ENCODE measurements at places on chromosomes 7 and 10.

- H3K4me1 ChIP-seq: peaks cover 13% of the 10 kb centered on the region
- no peaks in the 10 kb centered on the region for H3K36me3 ChIP-seq
- DNase-seq: no peak
- H3K4me3 ChIP-seq: no peak overlapping the region
Measured at GRCh38 chr7:152667958-152668357, 8.0 kb downstream of the XRCC2 start.

GRCh38 chr7:7212612-7213011 is 30.3 kb downstream of the C1GALT1 start:
- peaks cover 32% of the 10 kb centered on the region for H3K36me3 ChIP-seq
- no peak overlapping the region for H3K27ac ChIP-seq
- H3K4me1 ChIP-seq: no peaks in the 10 kb centered on the region
- no peak for DNase-seq

GRCh38 chr7:35003679-35004303 is 33.5 kb downstream of the DPY19L1 start:
- H3K4me1 ChIP-seq: peaks cover 15% of the 10 kb centered on the region
- H3K27ac ChIP-seq: peak overlapping the region; percentile 69
- H3K36me3 ChIP-seq: no peaks in the 10 kb centered on the region
- DNase-seq: peak; percentile 87

DNA sequence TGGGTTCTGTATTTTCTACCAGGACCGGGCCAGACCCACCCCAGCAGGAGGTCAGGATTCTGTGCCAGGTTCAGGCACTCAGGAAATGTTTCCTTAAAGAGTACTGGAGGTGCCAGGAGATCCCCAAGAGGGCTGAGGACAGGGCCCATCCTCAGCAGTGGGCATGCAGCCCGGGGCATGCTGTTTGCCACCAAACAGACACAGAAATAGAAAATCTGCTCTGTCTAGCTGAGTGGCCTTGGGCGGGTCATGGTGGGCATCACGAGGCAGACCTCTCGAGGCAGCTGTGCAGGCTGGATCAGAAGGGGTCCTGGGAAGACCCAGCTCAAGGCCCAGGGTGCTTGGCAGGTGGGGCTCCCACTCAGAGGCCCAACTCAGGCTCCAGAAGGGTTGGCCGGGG is 105.0 kb downstream of the FAM53B start:
- no peak for DNase-seq
- H3K27ac ChIP-seq: no peak overlapping the region
- peaks cover 64% of the 10 kb centered on the region for H3K4me1 ChIP-seq

DNA sequence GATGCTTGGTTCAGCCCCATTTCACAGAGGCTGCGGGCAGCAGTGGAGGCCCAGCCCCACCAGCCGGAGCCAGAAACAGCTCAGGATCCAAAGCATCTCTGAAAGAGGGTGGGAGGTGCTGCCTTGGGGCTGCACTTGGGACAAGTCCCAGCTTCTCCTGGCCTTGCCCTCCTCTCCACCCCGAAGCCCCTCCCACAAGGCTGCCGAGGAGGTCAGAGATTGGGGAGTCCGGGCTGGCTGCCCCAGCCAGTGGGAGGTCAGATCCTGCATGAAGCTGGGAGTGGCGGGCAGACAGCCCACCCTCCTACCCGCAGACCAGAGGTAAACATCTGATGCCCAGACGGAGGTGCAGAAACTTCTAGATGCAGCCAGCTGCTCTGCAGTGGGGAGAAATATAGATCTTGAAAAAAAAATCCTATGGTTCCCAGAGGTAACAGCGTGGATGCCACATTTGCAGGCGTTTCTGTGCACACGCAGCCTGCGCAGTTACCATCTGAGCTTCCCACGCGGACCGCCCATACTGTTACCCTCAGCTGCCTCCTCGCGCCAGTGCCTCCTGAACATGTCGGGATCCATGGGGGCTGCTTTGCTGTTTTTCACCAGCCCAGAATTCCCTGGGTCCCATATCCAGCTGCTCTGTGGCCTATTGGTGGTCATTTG is 36.9 kb upstream of the GNA12 start:
- H3K4me1 ChIP-seq: no peaks in the 10 kb centered on the region
- no peaks in the 10 kb centered on the region for H3K27me3 ChIP-seq
- H3K36me3 ChIP-seq: no peaks in the 10 kb centered on the region
- no peak overlapping the region for H3K27ac ChIP-seq
- DNase-seq: no peak

- no peak for DNase-seq
- no peak overlapping the region for H3K27ac ChIP-seq
- H3K36me3 ChIP-seq: no peaks in the 10 kb centered on the region
- H3K4me3 ChIP-seq: no peak overlapping the region
- no peaks in the 10 kb centered on the region for H3K27me3 ChIP-seq
- no peaks in the 10 kb centered on the region for H3K4me1 ChIP-seq
Measured at GRCh38 chr10:130795819-130796218, 515.7 kb downstream of the TCERG1L start.

DNA sequence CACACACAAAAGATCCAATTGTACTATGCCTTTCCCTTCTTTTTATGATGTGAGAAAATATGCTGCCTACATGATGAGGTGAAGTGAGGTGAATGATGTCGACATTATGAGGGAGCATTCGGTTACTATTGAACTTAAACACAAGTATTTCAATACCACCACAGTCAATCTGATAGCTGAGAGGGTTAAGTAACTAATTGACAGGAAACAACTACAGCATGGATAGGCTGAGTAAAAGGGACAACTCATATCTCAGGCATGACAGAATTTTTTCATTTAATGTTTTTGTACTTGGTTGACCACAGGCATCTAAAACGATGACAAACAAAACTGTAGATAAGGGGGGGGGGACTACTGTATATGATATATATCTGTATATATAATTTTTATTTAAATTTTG is 488.9 kb downstream of the SH2D4B start:
- H3K36me3 ChIP-seq: no peaks in the 10 kb centered on the region
- H3K4me1 ChIP-seq: no peaks in the 10 kb centered on the region
- H3K27me3 ChIP-seq: no peaks in the 10 kb centered on the region
- no peak for DNase-seq

GRCh38 chr7:34107276-34107675 is 201.9 kb downstream of the BMPER start:
- no peaks in the 10 kb centered on the region for H3K27me3 ChIP-seq
- no peak overlapping the region for H3K27ac ChIP-seq
- DNase-seq: peak; percentile 55
- H3K36me3 ChIP-seq: no peaks in the 10 kb centered on the region
- no peak overlapping the region for H3K4me3 ChIP-seq

DNA sequence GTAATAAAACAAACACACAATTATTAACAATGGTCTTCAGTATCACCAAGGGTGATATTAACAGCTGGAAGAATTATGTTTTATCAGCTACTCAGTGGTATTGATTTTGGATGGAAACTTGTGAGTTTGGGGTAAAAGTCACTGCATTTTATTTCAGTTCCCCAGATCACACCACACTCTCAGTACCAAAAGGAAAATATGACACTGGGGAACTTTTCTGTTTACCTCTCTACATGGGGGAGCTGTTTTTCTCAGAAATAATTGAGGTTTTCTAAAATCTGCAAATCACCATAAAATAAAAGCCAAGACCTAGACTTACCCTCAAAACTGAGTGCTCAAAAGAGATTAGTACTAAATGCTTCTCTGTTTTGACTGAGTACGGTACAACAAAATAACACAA is 98.6 kb upstream of the FEZF1 start:
- H3K27ac ChIP-seq: no peak overlapping the region
- DNase-seq: no peak
- H3K4me3 ChIP-seq: no peak overlapping the region
- no peaks in the 10 kb centered on the region for H3K4me1 ChIP-seq
- no peaks in the 10 kb centered on the region for H3K36me3 ChIP-seq

GRCh38 chr7:116135306-116135705 is 75.0 kb upstream of the TES start:
- H3K4me1 ChIP-seq: no peaks in the 10 kb centered on the region
- H3K27ac ChIP-seq: no peak overlapping the region
- no peaks in the 10 kb centered on the region for H3K27me3 ChIP-seq
- no peak overlapping the region for H3K4me3 ChIP-seq
- DNase-seq: no peak

DNA sequence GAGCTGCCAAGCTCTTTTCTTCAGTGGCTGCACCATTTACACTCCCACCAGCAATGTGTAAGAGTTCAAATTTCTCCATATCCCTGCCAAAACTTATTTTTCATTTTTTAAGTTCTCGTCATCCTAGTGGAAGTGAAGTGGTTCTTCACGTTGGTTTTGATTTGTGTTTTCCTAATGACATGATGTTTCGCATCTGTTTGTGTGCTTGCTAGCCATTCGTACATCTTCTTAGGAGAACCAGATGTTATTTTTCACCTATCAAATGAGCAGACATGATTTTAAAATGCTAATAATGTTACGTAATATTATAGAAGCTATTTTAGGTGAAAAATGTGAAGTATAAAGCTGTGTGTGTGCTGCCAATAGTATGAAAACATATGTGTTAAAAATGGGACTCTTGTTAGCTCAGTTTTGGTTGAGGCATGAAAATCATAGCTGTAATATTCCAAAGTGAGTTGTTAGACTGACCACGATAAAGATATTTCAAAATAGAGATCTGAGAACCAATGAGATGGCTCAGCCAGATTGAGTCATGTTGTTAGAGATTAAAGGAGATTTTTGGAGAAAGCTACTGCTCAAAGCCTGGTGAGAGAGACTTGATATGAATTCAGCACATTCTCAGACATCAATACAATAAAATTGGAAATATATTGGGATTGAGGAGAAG is 25.9 kb upstream of the GALNT11 start:
- H3K4me3 ChIP-seq: no peak overlapping the region
- no peaks in the 10 kb centered on the region for H3K4me1 ChIP-seq
- no peak overlapping the region for H3K27ac ChIP-seq

DNA sequence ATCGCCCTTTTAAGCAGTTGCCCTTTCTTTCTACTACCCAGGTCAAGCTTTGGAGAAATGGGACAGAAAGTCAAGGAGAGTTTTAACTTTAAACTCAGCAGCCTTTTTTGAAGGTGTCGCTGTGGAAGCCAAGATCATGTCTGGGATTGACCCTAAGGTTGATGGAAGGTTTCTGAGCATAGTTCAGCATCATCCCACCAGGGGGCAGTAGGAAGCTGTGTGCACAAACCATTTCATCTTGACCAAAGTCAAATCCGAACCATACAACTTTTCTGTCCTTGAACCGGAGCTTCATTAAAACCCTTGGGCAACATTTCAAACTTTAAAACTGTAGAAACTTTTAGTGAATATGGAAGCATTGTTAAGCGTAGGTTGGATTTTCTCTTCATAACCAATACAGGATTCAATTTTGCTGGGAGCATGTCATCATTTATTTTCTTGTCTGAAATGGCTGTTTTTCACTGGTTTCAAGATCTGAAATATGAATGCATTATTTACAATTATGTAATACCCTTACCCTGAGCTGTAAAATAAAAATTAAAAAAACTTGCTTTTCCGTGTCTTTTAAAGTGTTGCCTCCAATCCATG is 214.4 kb upstream of the KIAA1217 start:
- H3K27me3 ChIP-seq: no peaks in the 10 kb centered on the region
- no peaks in the 10 kb centered on the region for H3K36me3 ChIP-seq

DNA sequence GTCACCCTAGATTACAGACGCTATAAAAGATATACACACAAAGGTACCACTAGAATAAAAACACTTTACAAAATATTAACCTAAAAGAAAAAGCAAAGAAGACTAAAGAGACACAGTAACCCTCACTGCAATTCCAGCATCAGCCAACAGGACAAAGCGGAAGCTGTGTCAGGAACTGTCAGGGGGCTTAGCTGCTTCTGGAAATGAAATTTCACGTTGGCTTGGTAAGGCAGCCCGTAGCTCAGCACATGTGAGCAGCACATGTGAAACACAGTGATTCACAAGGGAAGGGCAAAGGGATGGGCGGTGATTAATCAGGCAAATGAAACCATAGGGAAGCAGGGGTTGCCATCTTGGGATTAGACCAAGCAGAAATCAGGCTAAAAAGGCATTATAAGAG is 195.4 kb downstream of the MGMT start:
- H3K27ac ChIP-seq: no peak overlapping the region
- H3K4me3 ChIP-seq: no peak overlapping the region
- H3K4me1 ChIP-seq: no peaks in the 10 kb centered on the region
- DNase-seq: no peak

- DNase-seq: no peak
- peaks cover 54% of the 10 kb centered on the region for H3K4me1 ChIP-seq
- no peak overlapping the region for H3K4me3 ChIP-seq
- no peaks in the 10 kb centered on the region for H3K36me3 ChIP-seq
Measured at GRCh38 chr10:124060148-124060720, 33.2 kb downstream of the CHST15 start.

- peaks cover 15% of the 10 kb centered on the region for H3K27me3 ChIP-seq
- no peak overlapping the region for H3K27ac ChIP-seq
- no peak overlapping the region for H3K4me3 ChIP-seq
- H3K36me3 ChIP-seq: no peaks in the 10 kb centered on the region
- peaks cover 13% of the 10 kb centered on the region for H3K4me1 ChIP-seq
- DNase-seq: no peak
Measured at GRCh38 chr7:154918266-154918665, 84.7 kb downstream of the PAXIP1 start.

GRCh38 chr7:20267482-20267881 is 50.3 kb upstream of the MACC1 start:
- no peaks in the 10 kb centered on the region for H3K27me3 ChIP-seq
- H3K4me1 ChIP-seq: no peaks in the 10 kb centered on the region
- H3K27ac ChIP-seq: no peak overlapping the region
- no peaks in the 10 kb centered on the region for H3K36me3 ChIP-seq
- DNase-seq: no peak
- H3K4me3 ChIP-seq: no peak overlapping the region

DNA sequence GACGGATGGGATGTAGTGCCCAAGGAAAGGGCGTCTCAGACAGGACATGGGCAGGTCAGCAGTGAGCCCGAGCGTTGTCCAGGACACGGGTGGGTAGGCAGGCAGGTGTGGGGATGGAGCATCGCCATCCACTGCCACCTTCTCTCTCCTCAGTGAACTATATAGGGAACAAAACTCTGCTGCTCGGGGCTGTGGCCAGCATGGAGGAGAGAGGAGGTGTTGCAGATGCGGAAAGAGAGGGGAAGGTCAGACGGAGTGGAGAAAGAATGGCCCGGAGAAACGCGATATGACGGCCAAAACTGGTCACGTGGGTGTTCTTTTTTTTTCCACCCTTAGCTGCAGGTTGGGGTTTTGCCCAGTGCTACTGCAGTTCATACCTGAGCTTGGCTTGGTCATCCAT is 71.2 kb downstream of the GRID1 start:
- H3K27me3 ChIP-seq: no peaks in the 10 kb centered on the region
- DNase-seq: no peak
- no peak overlapping the region for H3K4me3 ChIP-seq
- H3K4me1 ChIP-seq: no peaks in the 10 kb centered on the region

GRCh38 chr10:110273474-110273873 is 31.2 kb downstream of the SMNDC1 start:
- no peaks in the 10 kb centered on the region for H3K27me3 ChIP-seq
- H3K36me3 ChIP-seq: no peaks in the 10 kb centered on the region
- DNase-seq: peak; percentile 74
- no peak overlapping the region for H3K27ac ChIP-seq
- peaks cover 45% of the 10 kb centered on the region for H3K4me1 ChIP-seq

- no peak overlapping the region for H3K27ac ChIP-seq
- H3K27me3 ChIP-seq: peaks cover 11% of the 10 kb centered on the region
- H3K36me3 ChIP-seq: no peaks in the 10 kb centered on the region
- H3K4me1 ChIP-seq: peaks cover 14% of the 10 kb centered on the region
Measured at GRCh38 chr10:132248455-132249225, 59.1 kb downstream of the STK32C start.

- H3K4me3 ChIP-seq: no peak overlapping the region
- no peak overlapping the region for H3K27ac ChIP-seq
- DNase-seq: no peak
- no peaks in the 10 kb centered on the region for H3K4me1 ChIP-seq
- H3K27me3 ChIP-seq: no peaks in the 10 kb centered on the region
Measured at GRCh38 chr10:30151581-30152389, 92.4 kb upstream of the JCAD start.
